ENCODE measurements at places on chromosomes 3 and 15.
A peak's percentile ranks its signal among the peaks of the same experiment; 100 is the strongest.

- DNase-seq, result no peak
Measured at GRCh38 chr15:77371850-77372563, 47.9 kb downstream of the PEAK1 start.

GRCh38 chr3:11610044-11610671 lies 33.6 kb downstream of the VGLL4 start:
- DNase-seq, result no peak

- DNase-seq, result no peak
Measured at GRCh38 chr3:58608648-58609047, 31.5 kb upstream of the FAM107A start.

GRCh38 chr3:102069211-102069662 lies 219.9 kb downstream of the NFKBIZ start:
- no peak for DNase-seq

DNA sequence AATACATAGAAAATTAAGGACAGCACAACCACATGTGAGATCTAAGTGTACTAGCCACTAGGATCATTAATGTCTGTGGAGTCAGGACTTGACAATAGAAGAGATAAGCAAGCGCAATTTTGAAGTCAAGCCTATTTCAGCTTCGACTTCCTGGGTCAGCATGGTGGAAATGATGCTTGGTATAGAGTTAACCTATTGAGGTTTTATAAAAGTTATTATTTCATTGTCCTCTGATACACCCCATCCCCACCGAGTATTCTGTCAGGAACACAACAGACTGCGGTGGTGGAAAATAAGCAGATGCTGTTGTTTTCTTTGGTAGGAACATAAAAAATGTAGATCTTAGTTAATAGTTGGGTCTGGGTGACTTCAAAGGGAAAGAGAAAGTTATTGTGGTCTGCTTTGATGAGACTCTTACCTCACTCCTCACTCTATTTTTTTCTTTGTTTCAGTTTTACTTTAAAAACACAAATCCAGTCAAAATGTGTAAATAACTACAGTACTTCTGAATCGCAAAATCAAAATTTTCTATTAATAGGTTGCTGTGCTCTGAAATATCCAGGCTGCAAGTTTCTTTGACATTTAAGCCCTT lies 82.1 kb downstream of the IL5RA start:
- DNase-seq, result no peak

DNA sequence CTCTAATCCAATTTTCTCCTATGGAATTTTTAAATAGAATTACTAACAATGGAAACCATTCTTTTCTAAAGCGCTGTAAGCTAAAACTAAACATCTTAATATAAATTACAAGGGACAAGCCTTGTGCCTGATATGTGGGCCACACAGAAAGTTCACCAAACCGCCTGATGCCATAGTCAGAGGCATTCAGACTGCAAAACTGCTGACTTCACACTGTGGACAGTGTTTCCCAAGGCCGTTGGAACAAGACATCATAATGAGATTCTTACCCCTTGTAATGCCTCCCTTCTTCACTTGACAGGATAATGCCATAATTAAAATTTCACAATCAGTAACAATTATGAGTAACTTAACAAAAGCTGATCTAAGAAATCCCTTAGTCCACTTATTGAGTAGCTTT lies 14.9 kb downstream of the SH3GL3 start:
- no peak for DNase-seq

GRCh38 chr15:60865507-60865906 lies 363.6 kb downstream of the RORA start:
- DNase-seq, result no peak

GRCh38 chr15:70499791-70500190 lies 263.6 kb downstream of the UACA start:
- DNase-seq, result no peak

GRCh38 chr3:34319881-34320280 lies 521.5 kb downstream of the PDCD6IP start:
- no peak for DNase-seq

- no peak for DNase-seq
Measured at GRCh38 chr15:96606617-96607016, 276.1 kb downstream of the NR2F2 start.

DNA sequence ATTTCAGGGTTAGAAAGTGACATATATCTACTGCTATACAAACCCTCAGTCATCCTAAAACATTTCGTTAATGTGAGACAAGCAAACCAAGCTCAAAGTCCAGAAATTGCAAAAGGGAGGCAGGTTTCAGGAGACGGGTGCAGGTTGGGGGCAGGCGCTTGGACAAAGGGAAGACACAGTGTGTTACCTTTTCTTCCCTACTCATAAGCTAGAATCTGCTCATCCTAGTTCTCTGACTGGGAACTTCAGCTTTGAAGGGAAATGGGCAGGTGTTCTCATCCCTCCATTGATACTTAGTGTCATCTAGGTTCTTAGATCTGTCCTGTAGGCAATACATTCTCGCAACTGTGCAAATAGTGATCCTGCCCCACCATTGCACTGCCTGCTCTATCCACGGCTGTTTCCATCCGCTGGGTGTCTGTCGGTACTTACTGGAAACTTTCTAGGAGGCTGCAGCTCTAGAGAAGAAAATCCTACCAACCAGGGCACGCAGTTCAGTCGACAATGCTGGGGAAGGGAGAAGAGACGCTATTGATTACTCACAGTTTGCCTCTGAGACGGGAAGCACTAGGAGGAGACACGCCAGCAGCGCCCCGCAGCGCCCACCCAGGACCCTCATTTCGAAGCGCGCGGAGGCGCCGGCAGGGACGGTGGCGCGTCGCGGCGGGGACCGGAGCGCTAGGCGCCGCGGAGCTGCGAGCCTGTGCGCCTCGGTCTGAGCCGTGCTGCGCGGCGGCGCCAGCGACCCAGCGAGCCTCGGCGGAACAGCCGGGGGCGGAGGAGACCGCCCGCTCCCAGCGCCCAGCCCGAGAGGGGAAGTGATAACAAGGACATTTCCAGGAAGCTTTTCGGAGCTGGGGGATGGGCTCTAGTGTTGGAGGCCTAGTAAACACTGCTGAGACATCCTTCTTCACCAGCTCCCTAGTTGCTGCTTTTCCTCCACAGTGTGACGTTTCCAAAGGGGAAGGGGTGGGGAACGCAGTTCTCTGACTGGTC lies at the start of gene PROS1:
PROS1 (minus strand) TSS at position 766 of the 996 bp plus-strand sequence; CDS start at position 619, 147 bp downstream.
- DNase-seq, result peak; percentile 29

- DNase-seq, result no peak
Measured at GRCh38 chr3:127915115-127915936, at the start of gene KBTBD12. KBTBD12 (plus strand) TSS chr3:127915232; CDS start chr3:127923062, 7,830 bp downstream.

- no peak for DNase-seq
Measured at GRCh38 chr3:125032100-125032643, 23.6 kb downstream of the HEG1 start.

DNA sequence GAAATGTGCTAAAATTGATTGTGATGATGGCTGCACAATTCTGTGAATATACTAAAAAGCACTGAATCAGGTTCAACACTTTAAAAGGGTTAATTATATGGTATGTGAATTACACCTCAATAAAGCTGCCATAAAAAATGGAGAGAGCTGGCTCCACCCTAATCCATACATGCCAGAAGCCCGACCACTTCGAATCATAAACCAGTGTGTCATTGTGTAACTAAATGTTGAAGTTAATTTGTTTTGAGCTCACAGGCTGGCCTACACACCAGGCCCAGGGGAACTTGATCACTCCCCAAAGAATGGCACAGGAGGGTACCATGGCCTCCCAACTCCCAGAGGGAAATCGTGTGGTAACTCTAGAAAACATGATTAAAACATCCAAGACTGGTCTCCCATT lies 14.0 kb downstream of the PLCD1 start:
- no peak for DNase-seq

DNA sequence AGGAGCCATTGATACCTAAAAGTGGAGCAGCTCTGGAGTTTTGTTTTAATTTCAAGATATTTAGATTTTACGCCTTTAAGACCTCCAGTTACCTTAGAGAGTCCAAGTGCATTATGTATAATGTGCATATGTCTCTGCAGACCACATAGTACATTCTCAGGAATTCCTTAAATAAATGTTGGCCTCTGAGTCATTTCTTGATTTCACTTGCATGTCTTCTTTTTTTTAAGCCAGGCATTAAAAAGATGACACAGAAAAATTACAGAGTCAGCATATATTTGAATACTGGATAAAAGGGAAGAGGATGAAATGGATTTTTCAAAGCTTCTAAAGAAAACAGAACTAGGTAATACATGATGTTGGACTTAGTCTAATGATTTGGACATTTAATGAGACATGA lies 125.2 kb downstream of the TMCO5A start:
- DNase-seq, result no peak

DNA sequence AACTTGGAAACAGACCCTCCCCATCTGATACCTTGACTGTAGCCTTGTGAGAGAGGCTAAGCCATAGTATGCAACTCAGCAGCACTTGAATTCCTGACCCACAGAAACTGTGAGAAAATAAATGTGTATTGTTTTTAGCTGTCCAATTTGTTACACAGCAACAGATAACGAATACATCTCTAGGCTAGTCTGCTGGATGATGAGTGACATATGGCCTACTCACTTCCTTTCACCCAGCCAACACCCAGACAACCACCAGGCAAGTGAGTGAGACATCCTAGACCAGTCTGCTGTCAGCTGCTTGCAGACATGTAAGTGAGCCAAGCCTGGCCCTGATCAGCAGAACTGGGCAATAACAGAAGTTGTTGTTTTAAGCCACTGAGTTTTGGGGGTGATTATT lies 19.2 kb upstream of the SMAD6 start:
- no peak for DNase-seq

DNA sequence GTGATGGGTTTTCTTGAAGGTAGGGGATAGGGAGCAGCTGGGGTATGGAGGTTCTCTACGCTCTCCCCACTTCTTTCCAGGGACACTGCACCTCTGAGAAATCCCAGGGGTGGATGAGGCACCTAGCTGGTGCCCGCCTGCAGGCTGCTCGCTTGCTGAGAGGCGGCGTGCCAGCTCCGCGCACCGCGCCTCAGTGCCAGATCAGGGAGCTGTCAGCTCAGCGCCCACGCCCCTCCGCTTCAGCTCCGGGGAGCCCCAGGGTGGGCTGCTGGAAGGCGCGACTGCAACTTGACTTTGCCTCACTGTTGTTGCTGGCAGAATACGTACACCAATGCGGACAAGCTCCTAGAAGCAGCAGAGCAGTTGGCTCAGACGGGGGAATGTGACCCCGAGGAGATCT lies 345.7 kb upstream of the UMPS start:
- no peak for DNase-seq

- no peak for DNase-seq
Measured at GRCh38 chr3:6962801-6963200, 101.9 kb downstream of the GRM7 start.

- no peak for DNase-seq
Measured at GRCh38 chr3:62531493-62531892, 158.1 kb upstream of the FEZF2 start.

- DNase-seq, result no peak
Measured at GRCh38 chr3:106379251-106379750, 510.5 kb upstream of the CBLB start.

- no peak for DNase-seq
Measured at GRCh38 chr3:37580237-37580636, 281.4 kb upstream of the CTDSPL start.

GRCh38 chr3:17075907-17076306 lies 191.2 kb downstream of the PLCL2 start:
- DNase-seq, result no peak

- peak; percentile 31 for DNase-seq
Measured at GRCh38 chr3:185781759-185782158, 43.1 kb downstream of the IGF2BP2 start.

DNA sequence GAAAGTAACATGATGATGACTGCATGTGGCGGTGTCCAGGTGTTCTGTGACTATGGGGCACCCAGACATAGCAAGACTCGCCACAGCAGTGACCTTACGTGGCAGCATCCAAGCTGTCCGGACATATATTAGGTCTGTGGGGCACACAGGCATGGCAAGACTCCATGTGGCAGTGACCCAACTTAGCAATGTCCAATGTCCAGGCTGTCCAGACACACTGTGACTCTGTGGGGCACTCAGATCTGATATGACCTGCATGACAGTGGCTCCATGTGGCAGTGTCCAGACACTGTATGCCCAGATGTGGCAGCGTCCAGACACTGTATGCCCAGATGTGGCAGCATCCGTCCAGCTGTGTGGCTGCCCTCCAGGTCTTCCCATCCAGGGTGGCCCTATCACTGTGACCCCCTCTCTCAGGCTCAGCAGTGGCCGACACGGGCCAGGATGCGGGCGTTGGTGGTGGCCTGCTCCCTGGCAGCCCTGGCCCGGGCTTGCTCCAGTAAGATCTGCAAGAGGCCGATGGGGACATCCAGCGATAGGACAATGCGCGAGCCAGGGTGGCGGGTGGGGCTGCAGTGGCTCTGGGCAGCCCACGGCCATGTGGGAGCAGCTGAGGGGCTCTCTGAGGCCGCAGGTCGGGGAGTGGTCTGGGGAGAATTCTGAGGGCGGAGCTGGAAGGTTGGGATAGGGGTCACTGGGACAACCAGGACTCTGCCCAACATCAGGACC lies 1.1 kb downstream of the UCN2 start:
- DNase-seq, result no peak

DNA sequence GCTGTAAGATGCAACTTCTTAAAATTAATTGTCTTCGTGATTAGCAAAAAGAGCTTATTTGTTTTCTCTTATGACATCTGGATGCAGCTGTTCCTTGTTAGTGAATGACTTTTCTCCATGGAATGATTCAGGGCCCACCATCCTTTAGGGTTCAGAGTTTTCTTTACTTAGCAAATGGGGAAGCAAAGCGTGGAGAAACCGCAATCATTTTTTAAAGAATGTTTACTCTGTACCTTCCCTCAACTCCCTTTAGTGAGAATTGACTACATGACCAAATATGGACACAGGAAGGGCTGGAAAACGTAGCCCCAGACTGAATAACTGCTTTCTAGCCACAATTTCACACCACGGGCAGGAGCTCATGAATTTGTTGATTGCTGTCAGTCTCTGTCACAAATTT lies 130.1 kb downstream of the EDEM1 start:
- DNase-seq, result no peak

DNA sequence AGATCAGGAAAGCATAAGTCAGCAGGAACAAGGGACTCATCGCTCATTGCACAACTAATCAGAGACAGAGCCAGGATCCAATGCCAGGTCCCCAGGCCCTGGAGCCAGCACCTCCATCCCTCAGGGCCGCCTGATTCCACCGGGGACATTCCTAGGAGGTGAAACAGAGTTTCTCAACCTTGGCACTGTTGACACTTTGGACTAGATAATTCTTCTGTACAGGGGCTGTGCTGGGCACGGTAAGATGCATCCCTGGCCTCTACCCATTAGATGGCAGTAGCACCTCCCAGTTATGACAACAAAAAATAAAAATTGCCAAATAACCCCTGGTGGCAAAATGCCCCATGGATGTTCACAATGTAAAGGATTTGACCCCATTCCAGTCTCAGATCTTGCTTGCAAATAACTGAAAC lies 127.7 kb downstream of the MTHFS start:
- no peak for DNase-seq

DNA sequence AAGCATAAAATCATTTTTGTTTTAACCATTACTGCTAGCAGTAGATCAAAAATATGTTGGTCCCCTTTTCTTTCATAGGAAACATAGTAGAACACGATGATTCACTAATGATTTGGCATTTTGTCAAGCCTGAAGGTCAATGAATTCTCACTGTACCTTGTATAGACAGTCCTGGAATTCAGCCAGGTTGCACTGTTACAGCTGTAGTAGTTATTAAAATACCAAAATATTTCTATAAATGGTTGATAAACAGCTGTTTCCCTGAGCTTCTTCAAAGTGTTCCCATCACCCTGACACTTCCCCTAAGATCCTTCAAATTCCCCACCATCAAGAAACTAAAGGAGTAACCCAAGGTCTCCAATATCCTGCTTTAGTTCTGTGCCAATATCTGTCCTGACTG lies 200.9 kb downstream of the ATP8B4 start:
- no peak for DNase-seq

GRCh38 chr15:37903919-37904625 lies 30.4 kb upstream of the TMCO5A start:
- DNase-seq, result no peak

All from HS-27A (cell line).